ENCODE measurements at places on chromosomes 13 and 19.

DNA sequence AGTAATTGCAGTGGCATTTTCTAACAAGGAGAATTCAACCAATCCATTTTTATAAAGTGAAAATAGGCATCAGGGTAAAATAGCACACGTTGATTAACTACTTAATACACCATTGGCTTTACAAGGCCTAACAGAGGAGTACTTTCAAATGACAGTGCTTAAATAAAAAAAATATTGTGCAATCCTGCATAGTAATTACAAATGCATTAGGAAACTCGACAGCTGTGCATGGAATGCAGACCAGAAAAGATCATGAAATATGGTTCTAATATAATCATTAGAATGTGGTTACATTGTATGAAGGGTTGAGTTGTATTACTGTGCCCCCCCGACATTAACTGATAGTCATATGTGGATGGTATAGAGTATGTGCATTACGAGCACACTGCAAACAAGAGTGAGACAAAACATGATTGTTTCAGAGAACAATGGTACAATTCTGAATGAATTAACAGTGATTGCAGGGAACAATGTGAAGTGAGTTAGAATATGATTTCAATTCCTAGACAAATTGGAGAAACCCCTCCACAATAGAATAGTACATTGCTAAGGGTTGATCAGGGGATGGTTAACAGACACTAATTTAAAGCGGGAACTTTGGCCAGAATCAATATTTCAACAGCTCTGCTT, 270.6 kb downstream of the GPC5 start:
- no peak for DNase-seq

DNA sequence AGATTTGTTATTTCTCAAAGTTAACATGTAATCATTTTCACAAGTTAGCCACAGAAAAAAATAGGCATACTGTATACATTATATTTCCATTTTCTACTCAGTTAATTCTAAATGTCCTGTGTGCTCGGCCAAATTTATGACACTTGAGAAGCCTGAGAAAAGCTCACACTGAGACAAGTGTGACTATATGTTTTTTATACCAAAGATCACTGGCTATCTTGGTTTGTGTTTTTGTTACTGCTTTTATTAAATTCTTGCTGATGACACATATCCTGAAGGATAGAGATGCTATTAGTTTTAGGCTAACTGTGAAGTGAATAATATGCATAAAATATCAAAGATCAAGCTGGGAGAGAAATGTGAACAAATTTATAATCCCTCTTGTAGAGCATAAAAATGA, 49.3 kb upstream of the IL17D start:
- no peak for DNase-seq

DNA sequence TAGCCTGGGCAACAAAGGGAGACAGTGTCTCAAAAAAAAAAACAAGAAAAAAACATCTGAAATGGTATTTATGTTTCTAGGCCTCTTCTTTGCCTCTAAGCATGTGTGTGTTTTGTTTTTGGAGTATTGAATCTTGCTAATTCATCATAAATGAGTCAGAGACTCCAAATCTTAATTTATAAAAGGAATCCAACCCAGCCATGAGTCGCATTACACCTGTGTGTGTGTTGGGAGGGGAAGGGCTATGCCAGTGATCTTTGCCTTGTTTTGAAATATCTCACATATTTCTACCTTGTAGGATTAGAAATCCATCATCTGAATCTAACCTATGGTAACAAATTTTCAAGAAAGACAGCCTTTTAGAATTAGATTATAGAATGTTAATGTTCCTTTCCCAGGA, 4.0 kb downstream of the ZNF331 start:
- DNase-seq, result no peak

GRCh38 chr19:47663435-47663910, 49.7 kb upstream of the EHD2 start:
- DNase-seq, result no peak

DNA sequence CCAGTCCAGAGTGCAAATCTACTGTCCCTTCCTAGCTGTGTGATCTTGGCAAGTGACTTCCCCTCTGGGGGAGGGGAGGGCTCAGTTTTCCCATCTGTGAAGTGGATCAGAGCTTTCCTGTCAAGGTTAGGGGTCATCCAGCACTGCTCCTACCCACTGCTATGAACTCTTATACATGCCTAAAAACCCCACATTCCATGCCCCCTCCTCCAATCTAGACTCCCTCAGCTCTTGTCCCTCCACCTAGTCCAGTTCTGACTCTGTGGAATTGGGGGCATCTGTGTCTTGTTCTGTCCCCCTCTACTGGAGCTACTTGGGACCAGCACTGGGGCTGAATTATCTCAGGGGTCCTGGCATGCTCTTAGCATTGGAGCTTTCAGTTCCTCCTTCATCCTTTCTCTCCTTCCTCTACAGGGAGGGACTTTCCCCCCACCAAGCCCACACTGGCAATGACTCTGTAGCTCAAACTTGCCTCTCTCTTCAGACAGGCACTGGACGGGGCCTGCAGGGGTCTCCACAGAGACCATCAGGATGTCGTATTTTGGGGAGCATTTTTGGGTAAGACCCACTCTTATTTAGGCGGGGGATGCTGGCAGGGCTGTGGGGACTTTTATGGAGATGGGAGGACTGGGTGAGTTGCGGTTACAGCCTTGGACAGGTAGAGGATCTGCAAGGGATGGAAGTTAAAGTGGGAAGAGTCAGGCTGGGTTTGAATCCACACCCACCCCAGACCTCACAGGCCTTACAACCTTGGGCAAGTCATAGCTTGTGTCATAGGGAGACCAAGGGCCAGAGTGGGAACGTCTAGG, 3.6 kb downstream of the FCHO1 start:
- DNase-seq, result no peak

- DNase-seq, result no peak
Measured at GRCh38 chr13:24145674-24146073, 14.8 kb upstream of the SPATA13 start.

GRCh38 chr13:114100446-114101357, 31.7 kb downstream of the RASA3 start:
- no peak for DNase-seq

DNA sequence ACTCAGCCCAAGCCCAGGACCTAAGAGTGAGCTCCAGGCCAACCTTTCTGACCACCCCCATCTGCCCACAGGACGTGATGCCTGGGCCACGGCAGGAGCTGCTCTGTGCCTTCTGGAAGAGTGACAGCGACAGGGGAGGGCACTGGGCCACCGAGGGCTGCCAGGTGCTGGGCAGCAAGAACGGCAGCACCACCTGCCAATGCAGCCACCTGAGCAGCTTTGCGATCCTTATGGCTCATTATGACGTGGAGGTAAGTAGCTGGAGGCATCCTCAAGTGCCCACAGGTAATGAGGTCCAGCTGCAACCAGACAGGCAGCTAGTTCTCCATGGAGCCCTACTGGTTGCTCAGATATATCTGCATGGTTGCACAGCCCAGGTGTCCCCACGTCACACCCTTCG, 14.8 kb downstream of the DDX39A start:
- DNase-seq, result no peak

DNA sequence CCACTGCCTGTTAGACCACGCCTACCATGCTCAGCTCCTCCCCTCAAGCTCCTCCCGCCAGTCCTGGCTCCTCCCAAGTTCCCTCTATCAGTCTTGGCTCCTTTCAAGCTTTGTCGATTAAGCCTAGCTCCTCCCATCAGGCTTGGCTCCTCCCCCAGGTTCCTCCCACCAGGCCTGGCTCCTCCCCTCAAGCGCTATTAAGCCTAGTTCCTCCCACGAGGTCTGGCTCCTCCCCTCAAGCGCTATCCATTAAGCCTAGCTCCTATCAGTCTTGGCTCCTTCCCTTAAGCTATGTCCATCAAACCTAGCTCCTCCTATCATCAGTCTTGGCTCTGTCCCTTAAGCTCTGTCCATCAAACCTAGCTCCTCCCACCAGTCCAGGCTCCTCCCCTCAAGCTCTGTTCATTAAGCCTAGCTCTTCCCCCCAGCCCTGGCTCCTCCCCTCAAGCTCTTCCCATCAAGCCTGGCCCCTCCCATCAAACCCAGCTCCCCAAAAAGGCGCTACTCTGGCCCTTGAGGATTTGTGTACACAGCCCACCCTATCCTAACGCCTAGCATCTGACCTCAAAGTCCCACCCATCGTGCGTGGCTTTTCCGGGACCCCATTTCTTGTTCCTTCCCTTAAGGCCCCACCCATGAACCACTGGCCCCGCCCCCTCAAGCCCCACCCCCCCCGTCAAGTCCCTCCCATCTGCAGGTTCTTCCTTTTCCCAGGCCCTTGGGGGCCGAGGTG, 10.0 kb downstream of the CAMSAP3 start:
- DNase-seq, result no peak

DNA sequence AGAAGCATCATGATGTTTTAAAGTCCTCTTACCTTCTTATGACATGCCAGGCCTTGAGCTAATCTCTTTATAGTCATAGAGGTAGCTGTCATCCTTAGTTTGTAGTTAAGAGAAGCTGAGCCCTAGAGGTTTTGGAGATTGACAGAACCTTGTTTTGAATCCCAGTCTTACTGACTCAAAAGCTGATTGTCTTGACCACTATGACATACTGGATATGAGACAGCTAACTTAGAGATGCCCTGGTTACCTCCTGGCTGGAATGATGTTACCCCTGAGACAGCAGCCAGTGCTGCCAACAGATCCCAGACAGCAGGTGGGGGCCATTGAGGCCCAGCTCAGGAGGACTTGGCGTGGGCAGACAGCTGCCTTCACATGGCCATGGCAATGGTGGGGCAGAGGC, 311.0 kb downstream of the MTUS2 start:
- DNase-seq, result no peak

GRCh38 chr13:25967144-25967543, 84.7 kb downstream of the SHISA2 start:
- DNase-seq, result no peak

DNA sequence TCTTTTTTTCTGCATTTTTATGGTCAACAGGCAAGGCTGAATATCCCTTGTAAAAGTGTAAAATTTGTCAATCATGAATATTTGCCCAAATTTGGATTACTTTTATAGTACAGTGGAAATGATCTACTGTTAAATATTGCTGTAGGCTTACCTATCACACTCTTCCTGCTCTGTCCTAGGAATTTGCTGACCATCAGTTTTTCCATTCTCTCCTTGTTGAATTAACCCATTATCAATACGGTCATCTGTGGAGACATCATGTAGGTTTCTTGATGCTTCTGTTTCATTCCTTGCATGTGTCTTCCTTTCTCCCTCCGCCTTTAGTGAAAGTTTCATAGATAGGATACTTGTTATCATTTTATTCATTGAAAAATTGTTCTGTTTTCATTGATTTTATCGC, 139.6 kb upstream of the TUBA3C start:
- DNase-seq, result no peak

DNA sequence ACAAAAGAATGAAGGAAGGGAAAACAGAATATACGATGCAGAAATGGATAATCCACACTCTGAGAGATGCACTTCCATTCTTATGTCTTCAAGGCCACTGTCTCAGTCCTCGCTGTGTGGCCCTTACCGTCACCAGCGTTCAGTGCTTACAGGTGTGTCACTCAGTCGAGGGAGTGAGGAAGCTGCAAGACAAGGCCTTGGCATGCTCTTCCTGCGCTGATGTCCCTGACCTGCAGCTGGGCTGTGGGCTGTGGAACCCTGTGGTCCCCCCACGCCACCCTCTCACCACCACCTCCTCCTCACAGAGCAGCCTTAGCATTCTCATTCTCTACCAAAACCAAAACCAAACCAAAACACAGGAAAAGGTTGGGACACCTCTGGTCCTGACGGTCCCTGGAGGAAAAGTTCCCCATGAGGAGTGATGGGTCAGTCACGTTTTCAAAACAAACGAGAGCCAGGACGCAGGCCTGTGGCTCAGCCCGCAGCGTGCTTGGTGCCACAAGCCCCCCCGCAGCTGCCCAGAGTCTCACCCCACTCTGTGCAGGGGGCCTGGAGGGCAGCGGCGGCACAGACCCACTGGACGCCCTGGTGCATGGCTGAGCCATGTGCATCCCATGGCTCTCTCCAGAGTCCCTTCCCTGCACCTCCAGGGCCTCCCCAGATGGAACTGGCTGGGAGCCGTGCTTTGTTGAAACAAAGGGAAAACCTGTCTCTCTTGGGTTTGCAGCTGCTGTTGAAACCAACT, 48.2 kb upstream of the GPR183 start:
- DNase-seq, result no peak

- no peak for DNase-seq
Measured at GRCh38 chr19:17178291-17178690, 36.9 kb upstream of the USE1 start.

GRCh38 chr13:48231933-48232332, 1.1 kb upstream of the ITM2B start:
- DNase-seq, result no peak

GRCh38 chr19:27794494-27795042, 1418.4 kb downstream of the UQCRFS1 start:
- peak; percentile 25 for DNase-seq

DNA sequence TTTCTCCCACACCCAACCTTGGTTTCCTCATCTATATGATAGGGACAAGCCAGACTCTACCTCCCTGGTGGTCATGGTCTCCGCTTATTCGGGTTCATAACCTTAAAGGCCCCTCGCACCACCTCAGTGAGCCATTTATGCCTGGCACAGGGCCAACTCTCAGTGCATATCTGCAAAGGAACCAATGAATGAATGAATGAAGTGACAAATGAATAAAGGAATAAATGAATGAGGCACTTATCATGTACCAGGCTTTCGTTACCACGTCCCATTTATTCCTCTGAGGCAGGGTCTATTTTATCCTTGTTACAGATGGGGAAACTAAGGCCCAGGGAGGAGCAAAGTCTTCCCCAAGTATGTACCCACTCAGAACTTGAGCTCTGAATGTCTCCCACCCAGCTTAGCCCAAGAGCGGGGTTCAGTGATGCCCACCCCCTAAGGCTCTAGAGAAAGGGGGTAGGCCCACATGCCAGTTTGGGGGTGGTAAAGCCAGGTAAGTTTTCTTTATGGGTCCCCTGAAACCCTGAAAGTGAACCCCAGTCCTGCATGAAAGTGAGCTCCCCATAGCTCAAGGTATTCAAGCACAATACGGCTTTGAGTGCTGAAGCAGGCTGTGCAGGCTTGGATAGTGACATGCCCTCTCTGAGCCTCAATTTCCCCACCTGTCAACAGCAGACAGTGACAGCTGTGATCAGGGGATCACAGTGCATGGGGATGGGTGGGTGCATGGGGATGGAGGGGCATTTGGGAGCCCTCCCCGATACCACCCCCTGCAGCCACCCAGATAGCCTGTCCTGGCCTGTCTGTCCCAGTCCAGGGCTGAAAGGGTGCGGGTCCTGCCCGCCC, 490 bp upstream of the SLC5A5 start:
- DNase-seq, result no peak

DNA sequence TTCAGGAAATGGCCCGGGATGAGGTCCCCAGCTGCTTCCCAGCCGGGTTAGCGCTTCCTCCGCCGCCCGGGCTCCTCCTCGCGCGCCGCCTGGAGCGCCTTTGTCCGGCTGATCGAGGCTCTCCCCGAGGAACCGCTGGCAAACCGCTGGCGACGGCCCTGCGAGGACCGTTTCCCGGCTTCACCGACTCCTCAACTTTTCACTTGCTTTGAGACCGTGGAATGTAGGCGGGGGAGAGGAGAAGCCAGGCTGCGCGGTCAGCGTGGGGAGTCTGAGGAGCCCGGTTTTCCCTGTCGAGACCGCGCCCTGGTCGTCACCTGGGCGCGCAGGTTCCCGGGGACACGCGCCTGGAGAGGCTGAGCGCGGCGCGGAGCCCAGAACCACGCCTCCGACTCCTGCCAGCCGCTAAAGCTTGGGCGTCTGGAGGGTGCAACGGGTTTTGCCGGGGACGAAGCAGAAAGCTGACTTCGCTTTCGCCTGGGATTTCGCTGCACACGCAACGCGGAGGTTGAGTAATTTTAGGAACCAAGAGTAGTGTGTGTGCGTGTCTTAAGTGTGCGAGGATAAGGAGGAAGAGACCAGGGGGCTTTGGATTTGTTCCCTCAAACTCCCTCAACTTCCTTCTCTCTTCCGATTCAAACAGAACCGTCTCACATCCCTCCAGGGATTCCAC, 7.3 kb upstream of the DGKH start:
- DNase-seq, result no peak

All from frontal cortex (tissue), 4 donors.